GM19239 (cell line): ENCODE measurements at places on chromosomes 3 and 15.

- DNase-seq = no peak
These were observed 3.6 kb downstream of the STIMATE start for GRCh38 chr3:52893723-52894122.

GRCh38 chr3:139283301-139283700 is 60.5 kb upstream of the MRPS22 start:
- DNase-seq = no peak

DNA sequence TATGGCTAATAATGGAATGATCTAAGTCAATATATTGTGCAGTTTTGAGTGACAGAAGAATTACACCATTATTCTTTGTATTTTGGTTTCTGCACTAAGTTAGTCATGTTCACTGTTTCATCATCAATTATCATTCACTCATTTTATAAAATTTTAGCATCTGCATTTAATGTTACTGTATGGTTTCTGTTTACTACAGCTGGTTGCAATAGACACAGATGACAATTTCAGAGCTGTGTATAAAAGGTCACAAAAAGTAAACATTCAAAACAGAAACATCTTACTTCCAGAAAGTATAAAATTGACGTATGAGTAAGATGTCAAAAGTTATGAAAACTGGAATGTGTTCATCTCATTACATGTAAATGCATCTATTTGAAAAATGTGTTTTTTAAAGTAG is 111.1 kb upstream of the GBE1 start:
- no peak for DNase-seq

GRCh38 chr15:92662762-92663161 is 7.2 kb upstream of the FAM174B start:
- DNase-seq = no peak

DNA sequence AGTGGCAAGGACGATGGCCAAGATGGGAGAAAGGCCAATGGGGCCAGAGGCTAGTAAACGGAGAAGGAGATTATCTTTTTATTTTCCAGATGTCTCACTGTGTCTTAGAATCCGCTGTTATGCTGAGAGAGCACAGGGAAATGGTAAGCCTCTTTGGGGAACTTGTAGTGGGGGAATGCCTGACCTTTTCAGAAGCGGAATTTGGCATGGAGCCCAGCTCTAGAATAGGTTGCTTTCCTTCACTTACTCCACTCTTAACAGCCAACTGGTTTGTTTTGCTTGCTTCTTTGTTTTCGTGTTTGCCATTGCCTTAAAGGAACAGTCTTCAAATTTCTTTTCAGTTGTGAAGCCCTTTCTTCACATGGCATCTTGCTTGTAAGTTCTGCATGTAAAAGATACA is 316.2 kb upstream of the THRB start:
- DNase-seq = no peak

GRCh38 chr3:51269466-51269865 is 115.6 kb upstream of the MANF start:
- no peak for DNase-seq

- no peak for DNase-seq
These were observed 7.6 kb upstream of the TRH start for GRCh38 chr3:129966876-129967275.

DNA sequence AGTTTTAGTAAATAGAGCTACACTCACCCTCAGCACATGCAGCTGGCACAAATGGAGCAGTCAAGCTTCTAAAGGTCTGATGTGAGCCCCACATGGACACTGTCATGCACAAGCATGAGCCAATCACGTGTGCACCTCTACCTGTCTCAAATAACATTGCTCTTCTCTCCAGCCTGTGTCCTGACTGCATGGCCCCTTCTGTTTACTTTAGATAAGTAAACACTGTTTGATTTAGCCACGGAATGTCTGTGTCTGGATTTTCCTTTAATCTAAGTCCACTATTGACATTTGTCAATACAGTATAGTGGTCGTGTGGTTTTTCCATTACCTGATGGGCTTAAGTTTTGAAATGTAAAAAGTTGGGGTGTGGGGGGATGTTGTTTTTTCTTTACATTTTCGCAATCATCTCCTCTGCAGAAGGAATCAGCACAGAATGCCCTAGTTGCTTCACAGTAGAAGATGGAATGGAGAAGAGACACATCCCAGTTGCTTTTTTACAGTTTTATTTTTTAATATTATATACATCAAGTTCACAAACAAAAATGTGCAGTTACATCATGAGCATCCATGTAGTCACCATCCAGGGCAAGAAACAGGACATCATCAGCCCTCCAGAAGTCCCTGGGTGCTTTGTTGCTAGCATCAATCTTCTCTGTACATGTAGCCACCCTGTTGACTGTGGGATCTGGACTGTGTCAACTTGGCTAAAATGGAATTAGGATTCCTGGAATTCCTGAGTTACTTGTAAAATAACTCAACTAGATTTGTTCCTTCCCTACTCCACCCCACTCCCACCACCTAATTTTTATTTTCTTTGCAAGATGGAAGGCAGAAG is 146.1 kb downstream of the UACA start:
- DNase-seq = no peak

DNA sequence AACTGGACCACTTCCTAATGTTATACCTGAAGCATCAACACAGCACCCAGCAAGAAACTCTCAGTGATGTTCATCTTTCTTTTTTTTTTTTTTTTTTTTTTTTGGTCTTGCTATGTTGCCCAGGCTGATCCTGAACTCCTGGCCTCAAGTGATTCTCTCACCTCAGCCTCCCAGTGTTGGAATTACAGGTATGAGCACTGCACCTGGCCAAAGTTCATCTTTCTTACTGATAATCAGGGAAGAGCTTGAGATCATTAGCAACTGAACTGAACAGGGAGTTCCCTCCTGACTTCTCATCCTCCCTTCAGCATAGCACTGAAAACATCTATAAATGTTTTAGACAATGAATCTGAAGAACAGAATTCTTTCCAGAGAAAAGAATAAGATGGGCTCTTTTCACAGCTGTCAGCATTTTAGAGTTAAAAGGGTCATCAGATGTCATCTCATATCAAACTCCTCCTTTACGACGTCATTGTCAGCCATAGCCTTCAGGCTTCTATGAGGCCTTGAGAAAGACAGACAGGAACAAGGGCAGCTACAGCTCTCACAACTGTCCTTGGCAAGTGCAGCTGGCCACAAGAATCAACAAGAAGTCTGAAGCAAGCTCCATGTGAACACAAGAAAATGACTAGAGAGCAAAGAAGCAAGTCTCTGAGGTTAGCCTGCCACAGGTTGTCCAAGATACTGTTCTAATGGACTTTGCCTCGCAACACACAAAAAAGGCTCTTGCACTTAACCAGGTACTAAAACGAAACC is 33.8 kb downstream of the SCAP start:
- no peak for DNase-seq

GRCh38 chr3:156037356-156037755 is 83.0 kb upstream of the KCNAB1 start:
- no peak for DNase-seq

- DNase-seq = no peak
These were observed 708 bp downstream of the ESYT3 start for GRCh38 chr3:138434875-138435772.

- no peak for DNase-seq
These were observed 86.0 kb upstream of the ALDH1L1 start for GRCh38 chr3:126266291-126266840.

DNA sequence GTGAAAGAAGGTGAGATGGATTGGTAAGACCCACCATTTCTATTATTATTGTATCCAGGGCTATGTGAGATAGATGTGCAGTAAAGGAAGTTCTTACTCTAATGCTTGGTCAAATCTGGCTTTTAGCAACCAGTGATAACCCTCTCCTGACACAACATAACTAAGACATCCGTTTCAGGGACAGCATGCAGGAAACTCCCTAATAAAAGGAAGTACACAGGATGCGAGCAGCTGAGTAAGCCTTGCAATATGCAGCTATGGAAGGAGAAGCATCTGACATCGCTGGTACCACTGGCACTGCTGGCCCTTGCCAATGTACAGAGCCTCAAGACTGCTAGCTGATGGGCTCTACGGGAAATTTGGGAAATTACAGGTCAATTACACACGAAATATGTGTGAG is 662.3 kb downstream of the NR2F2 start:
- no peak for DNase-seq

DNA sequence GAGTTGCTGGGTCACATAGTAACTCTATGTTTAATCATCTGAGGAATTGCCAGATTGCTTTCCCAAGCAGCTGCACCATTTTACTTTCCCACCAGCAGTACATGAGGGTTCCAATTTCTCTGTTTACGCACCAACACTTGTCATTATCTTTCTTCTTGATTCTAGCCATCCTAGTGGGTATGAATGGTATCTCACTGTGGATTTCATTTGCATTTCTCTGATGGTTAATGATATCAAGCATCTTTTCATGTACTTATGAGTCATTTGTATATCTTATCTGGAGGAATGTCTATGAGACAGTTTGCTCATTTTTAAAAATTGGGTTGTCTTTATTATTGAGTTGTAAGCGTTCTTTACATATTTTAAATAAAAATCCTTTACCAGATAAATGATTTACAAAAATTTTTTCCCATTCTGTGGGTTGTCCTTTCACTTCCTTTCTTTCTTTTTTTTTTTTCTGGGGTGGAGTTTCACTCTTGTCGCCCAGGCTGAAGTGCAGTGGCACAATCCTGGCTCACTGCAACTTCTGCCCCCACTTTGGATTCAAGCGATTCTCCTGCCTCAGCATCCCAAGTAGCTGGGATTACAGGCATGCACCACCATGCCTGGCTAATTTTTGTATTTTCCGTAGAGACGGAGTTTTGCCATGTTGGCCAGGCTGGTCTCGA is 8.9 kb upstream of the SGO1 start:
- no peak for DNase-seq

DNA sequence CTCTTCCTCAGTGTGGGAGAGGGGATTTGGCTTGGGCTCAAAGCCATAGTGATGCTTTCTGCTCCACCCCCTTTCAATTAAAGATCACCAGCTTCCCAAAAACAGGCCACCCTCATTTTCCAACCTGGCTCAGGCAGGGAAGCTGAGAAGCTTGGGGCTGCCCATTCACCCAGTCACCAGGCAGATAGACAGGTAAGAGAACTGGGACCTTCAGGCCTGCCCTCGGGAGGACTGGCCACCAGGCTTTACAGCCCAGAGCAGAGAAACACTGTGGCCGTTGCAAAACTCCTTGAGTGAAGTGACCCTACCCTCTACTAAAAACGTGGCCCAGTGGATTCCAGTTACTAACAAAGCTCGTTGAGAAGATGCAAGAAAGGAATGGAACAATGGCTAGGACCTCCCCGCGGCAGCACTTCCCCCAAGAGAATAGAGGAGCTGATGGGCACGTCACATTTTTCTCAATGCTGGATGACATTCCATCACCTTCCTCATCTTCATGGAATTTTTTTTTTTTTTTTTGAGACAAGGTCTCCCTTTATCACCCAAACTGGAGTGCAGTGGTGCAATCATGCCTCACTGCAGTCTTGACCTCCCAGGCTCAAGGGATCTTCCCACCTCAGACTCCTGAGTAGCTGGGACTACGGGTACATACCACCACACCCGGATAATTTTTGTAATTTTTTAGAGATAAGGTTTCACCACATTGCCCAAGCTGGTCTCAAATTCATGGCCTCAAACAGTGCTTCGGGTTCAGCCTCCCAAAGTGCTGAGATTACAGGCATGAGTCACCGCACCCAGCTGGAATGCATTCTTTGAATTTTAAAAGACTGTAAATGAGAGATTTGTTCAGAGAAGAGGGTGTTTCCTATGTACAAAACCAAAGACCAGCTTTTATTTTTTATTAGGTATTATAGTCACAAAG is 37.9 kb downstream of the LIPC start:
- no peak for DNase-seq

- DNase-seq = no peak
These were observed 124.4 kb downstream of the ANO10 start for GRCh38 chr3:43497422-43497821.

GRCh38 chr3:55194376-55194775 is 266.5 kb upstream of the LRTM1 start:
- DNase-seq = no peak

GRCh38 chr3:128443771-128444170 is 22.9 kb downstream of the DNAJB8 start:
- no peak for DNase-seq

DNA sequence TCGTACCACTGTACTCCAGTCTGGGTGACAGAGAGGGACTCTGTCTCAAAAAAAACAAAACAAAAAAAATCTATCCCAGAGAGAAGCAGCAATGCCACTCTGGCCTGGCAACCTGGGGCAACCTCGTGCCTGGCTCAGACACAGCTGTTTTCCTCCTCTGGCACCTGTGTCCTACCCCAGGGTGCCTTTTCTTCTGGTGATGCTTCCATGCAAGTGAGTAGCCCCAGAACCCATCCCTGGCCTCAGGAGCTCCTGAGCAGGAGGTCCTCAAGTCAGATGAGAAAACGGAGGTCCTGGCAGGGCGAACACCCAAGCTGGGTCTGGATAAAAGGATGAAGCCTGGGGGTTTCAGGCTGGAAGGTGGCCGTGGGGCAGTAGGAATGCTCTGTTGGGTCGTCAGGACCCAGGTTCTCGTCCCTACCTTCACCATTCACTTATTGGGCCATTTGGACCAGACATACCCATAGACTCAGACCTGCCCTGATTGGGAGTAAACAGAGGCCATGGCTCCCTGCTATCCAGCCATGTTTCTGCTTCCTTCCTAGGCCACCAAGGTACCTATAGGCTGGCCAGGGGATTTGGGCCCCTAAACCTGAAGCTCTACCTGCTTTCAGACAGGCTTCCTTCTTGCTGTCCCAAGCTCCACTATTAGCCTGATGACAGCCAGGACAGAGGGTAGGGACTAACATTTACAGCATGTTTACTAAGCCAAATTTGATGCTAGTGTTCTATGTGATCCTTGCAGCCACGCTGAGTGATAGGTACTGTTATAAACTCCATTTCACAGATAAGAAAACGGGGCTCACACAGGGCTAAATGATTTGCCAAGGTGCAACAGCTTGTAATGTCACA is 102.2 kb downstream of the DAPK2 start:
- DNase-seq = no peak

GRCh38 chr3:122356402-122356801 is 26.6 kb downstream of the MIX23 start:
- no peak for DNase-seq

GRCh38 chr3:120344349-120344748 is 4.8 kb downstream of the LRRC58 start:
- no peak for DNase-seq

DNA sequence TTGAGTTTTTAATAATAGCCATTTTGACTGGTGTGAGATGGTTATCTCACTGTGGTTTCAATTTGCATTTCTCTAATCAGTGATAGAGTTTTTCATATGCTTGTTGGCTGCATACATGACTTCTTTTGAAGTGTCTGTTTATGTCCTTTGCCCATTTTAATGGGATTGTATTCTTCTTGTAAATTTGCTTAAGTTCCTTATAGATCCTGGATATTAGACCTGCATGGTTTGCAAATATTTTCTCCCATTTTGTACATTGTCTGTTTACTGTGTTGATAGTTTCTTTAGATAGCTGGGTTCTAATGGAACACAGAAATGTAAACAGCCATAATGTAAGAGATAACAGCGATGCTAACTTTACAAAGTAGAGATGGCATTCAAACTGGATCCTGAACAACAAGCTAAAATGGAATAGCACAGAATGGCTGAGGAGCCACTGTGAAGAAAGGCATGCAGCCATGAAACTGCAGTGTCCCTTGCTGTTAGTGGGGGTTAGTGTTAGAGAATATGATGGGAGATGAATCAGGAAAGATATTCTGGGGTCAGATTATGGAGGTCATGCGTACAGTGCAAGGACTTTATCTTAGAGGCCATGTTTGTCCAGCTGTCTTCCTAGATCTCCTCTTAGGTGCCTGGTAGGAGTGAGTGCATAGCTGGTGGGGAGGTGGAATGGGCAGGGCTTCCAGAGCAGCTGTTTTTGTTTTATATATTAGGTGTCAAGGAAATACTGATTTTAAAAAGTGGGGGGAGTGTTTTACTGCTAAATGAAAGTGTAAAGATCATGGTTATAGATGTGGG is 48.1 kb downstream of the BBS4 start:
- no peak for DNase-seq

GRCh38 chr3:57911593-57911992 is 96.6 kb upstream of the FLNB start:
- DNase-seq = no peak
